ENCODE measurements at places on chromosomes 1 and 21.

DNA sequence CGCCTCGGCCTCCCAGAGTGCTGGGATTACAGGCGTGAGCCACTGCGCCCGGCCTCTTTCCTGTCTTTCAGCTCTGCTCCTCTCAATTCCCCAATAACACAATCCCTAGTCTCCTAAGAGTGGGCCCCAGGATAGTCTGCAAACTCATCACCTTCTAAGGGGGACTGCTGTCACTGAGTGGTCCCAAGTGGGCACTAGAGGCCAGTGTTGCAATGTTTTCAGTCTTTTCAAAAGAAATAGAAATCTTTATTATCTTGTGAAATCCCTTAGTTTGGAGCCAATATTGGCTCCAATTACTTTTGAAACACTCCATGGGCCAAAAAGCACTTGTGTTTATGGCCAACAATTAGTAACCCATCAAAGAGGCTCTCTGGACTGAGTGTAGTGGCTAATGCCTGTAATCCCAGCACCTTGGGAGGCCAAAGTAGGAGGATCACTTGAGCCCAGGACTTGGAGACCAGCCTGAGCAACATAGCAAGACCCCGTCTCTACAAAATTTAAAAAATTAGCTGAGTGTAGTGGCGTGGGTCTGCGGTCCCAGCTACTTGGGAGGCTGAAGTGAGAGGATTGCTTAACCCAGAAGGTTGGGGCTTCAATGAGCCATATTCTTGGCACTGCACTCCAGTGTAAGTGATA lies 28.6 kb upstream of the ZNF697 start:
- no peak for DNase-seq

DNA sequence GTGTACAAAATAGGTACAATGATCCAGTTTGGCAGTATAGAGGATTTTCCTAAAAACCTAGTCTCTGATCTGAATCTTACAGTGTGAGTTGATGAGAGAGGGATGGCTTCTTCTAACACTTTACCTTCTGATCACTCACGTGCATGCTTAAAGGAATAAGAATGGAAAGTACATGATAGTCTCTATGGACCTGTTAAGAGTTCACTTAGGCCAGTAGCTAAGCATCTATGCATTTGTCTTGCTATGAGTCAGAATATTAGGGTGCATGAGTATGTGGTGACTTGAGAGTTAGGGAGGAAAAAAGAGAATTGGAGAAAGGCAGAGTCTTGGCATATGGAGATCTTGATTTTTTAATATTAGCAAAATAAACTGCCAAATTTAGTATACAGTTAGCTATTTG lies 206.3 kb downstream of the COL11A1 start:
- no peak for DNase-seq

DNA sequence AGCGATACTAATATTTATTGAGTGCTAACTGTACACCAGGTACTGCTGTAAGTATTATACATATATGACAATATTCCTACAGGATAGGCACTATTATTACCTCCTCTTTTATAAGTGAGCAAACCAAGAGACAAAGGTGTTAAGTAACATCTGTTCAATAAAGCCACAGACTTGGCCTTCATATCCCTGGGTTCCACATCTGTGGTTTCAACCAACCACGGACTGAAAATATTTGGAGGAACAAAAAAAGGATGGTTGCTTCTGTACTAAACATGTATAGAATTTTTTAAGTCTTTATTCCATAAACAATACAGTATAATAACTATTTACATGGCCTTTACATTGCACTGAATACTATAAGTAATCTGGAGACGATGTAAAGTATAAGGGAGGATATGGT lies 95.1 kb downstream of the RERE start:
- DNase-seq, result no peak

- DNase-seq, result no peak
Observed at GRCh38 chr1:194825382-194825781, 1639.0 kb upstream of the B3GALT2 start.

GRCh38 chr1:33246171-33246570 lies 10.1 kb upstream of the ZNF362 start:
- DNase-seq, result no peak

DNA sequence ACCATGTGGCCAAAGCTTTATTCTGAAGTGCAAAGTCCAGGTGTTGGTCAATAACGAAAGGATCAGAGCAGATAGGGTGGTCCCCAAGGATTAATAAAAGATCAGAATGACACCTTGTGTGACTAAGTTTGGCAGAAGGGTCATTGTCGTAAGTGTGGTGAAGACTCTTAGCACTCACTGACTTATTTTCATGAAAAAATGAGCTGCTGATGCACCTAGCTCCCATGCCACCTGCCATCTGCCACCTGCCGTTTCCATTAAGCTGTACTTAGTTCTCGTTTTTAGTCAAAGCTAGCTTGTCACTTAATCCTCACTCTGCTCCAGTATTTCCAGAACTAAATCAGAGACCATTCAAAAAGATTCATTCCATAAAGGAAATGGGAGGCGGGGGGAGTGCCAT lies 112.6 kb downstream of the SEC16B start:
- no peak for DNase-seq

DNA sequence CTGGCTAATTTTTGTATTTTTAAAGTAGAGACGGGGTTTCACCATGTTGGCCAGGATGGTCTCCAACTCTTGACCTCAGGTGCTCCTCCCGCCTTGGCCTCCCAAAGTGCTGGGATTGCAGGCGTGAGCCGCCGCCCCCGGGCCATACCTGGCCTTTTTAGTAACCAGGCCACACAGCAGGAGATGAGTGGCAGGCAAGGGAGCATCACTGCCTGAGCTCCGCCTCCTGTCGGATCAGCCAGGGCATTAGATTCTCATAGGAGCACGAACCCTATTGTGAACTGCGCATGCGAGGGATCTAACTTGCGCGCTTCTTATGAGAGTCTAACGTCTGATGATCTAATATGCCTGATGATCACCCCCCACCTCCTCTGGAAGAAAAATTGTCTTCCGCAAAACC lies 308.7 kb upstream of the PRMT6 start:
- no peak for DNase-seq

DNA sequence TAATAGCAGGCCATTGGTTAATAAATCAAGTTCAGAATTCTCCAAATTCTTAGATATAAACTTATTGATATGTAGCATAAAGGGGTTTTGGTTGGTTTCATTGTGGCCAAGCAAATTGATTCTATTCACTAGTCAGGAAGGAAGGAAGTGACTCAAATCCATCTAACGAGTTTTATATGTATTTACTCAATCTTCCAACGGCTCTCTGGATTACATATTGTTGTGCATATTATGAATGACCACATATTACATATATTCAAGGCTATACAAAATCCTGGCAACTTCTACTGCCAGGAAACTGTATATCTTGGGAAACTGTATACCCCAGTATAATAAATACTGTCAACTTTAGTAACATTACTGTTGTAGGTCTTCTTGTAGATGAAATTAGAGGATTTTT lies 20.1 kb upstream of the PDE4B start:
- no peak for DNase-seq

- no peak for DNase-seq
Observed at GRCh38 chr21:34282223-34282622, 81.6 kb upstream of the KCNE2 start.

DNA sequence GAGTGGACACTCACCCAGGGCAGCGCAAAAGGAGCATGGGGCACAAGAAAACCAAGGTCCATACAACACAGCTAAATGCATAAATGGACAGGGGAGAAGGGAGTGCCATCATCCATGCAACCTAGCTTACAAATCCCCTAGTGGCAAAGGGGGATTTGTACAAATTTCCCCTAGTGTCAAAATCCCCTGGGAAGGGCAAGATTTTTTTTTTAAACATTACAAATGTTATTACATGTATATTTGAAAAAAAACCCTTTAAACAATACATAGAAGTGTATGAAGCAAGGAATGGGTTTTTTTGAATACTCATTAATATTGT lies 89.6 kb upstream of the IVNS1ABP start:
- no peak for DNase-seq

- DNase-seq, result no peak
Observed at GRCh38 chr1:107432108-107432507, 291.3 kb downstream of the NTNG1 start.

Data from GM12892 (cell line).